Sigmoid colon (tissue), 7 donors: ENCODE measurements at places on chromosomes 5 and 9. TPM values are rescaled to one million over a fixed set of nuclear protein-coding genes. Genes with fewer than 3 reads are reported as not detected.

GRCh38 chr9:34684816-34685215 is 6.3 kb downstream of the CCL19 start:
- no peak for DNase-seq

DNA sequence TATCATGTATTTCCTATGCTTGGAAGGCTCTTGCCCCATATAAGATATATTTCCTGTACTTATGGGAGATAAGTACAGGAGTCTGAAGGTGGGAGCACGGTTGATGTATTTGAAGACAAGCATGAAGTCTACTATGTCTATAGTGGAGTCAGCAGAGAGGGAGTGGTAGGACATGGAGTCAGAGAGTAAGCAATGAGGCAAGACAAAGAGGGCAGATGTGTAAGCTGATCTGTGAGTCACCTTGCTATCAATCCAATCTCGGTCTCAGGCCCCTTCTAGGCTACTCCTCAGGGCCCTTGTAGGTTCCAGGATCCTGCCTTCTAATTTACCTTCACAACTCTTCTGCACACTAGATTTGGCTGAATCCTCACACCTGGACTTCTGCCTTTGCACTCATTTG is 105.5 kb downstream of the MACIR start:
- DNase-seq, result no peak

The PCDHGB2 gene
- 11.6 TPM for total RNA-seq

The PCDHB7 gene
- 2.2 TPM for total RNA-seq
